Activated naive CD8-positive, alpha-beta T cell treated with anti-CD3 and anti-CD28 coated beads, Interleukin-2, amount 50 U/mL, for 24 hours (primary cell): ENCODE measurements at places on chromosomes 16 and 17.

DNA sequence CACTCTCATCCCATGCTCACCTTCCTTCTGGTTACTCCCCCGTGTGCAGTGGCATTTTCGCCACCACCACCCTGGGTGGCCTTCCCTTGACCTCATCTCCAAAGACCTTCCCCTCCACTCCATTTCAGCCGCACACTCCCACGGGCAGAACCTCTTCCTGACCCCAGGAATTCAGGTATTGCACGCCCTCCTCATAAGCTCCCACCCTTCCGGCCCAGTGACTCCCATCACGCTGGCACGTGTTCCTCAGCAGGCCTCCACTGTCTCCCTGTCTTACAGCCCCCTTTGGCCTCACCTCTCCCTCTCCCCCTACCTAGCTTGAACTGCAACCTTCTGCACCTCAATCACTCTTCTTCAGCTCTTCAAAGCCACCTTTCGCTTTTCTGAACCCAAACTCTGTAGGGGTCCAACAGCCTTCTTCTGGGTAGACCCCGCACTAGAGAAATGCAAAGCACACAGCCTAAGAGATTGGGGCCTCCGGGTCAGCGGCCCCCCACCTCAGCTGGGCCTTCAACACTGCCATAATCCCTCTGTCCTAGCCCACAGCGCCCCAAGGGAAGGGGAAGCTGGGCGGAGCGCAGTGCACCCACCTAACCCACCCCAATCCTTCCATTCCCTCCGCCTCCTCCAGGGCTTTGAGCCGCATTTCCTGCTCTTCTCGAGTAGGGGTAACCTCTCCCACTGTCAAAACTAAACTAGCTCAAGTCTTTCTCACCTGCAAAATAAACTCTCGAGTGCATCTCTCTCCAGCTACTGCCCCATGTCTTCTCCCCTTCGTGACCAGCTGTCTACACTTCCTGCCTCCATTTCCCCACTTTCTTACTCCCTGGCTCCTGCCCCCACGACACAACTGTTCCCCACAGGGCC lies 1.7 kb upstream of the TMEM97 start:
- H3K4me3 ChIP-seq, result peak overlapping the region; percentile 93
- H3K4me1 ChIP-seq, result peaks cover 32% of the 10 kb centered on the region

DNA sequence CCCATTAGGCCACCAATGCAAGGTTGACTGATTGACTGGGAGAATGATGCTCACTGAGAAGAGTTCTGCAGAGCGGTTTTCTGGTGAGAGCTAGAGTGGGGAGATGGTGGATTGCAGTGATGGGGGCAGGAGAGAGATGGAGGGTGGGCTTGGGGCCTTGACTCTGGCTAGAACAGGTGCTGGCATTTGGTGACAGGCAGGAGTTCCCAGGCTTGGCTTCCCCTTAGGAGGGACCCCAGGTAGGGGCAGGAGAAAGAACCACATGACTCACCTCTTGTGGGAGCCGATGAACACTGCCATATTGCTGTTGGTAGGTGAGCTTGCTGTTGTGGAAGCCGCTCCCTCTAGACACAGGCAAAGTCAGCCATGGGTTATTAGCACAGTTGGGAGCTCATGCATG lies 8.0 kb downstream of the CD300LB start:
- H3K4me1 ChIP-seq, result peaks cover 22% of the 10 kb centered on the region
- H3K27me3 ChIP-seq, result peaks cover 30% of the 10 kb centered on the region
- H3K27ac ChIP-seq, result no peak overlapping the region
- no peak for DNase-seq
- no peaks in the 10 kb centered on the region for H3K36me3 ChIP-seq
- no peak overlapping the region for H3K4me3 ChIP-seq

GRCh38 chr16:66366433-66367299 lies at the start of gene CDH5:
Gene CDH5 (plus strand): TSS chr16:66366691. CDS start chr16:66379338, 12,647 bp downstream.
- peaks cover 35% of the 10 kb centered on the region for H3K27me3 ChIP-seq
- no peak within 1 kb of the TSS for H3K4me3 ChIP-seq
- no peak within 1 kb of the TSS for H3K27ac ChIP-seq
- no peaks in the 10 kb centered on the region for H3K4me1 ChIP-seq

DNA sequence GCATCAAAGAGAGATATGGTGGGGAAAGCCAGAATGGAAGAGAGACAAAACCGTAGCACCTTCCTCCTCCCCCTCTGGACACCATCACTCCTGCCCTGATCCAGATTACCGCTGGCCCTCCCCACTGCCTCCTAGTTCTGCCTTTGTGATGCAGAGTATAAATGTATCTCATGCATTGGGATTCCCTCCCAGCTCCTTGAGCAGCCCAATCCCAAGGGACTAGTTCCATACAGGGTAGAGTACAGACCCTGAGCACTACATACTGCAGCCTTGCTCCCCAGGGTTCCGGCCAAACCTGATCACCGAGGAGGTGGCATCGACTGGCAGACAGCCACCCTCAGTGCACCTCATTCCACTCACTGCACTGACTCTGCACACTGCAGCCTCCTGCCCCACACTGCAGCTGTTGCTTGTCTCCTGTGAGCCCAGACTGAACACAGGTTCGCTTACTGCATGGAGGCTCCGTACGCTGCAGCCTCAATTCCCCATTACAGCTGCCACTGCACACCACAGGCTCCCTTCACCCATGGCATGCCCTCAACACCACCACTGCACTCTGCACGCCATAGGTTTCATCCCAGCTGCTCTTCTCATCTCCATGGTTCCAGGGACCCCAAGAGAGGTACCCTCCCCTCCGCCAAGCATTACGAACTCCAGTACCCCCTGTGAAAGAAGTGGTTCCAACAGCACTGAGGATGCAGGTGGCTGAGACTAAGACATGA lies 1.7 kb upstream of the THRA start:
- H3K36me3 ChIP-seq, result no peaks in the 10 kb centered on the region
- H3K4me3 ChIP-seq, result no peak overlapping the region
- no peak overlapping the region for H3K27ac ChIP-seq
- peaks cover 29% of the 10 kb centered on the region for H3K4me1 ChIP-seq
- H3K27me3 ChIP-seq, result peaks cover 5% of the 10 kb centered on the region
- DNase-seq, result no peak

DNA sequence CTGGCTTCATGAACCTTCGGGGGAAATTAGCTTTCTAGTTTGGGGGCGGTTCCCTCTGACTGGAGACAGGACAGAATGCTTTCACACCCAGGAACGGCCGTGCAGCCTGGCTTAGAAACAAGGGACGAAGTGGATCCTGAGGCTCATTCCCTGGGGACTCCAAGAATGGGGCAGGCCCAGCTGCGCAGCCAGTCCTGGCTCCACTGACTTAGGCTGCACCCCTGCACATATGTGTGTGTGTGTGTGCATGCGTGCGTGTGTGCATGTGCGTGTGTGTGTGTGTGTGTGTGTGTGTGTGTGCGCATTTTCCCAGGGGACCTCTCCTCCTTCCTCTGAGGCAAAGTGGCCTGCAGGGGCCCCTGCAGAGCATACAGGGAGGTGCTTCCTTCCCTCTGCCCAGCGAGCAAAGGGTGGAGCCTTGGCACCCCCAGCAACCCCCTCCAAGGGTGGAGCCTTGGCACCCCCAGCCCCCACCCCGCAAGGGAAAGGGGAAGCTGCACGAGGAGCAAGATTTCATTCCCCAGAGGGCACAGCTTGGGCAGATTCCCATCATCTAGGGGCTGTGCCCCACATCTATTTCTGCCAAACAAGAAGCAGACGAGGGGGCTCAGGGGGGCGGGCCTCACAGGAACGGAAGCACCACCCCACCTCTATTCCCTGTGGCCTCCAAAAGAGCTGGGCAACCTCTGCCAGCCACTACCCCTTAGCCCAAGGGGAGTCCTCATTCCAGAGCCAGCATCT lies 97.6 kb upstream of the CBX4 start:
- no peak for DNase-seq
- peak overlapping the region; percentile 23 for H3K4me3 ChIP-seq
- peaks cover 68% of the 10 kb centered on the region for H3K4me1 ChIP-seq
- no peaks in the 10 kb centered on the region for H3K27me3 ChIP-seq

DNA sequence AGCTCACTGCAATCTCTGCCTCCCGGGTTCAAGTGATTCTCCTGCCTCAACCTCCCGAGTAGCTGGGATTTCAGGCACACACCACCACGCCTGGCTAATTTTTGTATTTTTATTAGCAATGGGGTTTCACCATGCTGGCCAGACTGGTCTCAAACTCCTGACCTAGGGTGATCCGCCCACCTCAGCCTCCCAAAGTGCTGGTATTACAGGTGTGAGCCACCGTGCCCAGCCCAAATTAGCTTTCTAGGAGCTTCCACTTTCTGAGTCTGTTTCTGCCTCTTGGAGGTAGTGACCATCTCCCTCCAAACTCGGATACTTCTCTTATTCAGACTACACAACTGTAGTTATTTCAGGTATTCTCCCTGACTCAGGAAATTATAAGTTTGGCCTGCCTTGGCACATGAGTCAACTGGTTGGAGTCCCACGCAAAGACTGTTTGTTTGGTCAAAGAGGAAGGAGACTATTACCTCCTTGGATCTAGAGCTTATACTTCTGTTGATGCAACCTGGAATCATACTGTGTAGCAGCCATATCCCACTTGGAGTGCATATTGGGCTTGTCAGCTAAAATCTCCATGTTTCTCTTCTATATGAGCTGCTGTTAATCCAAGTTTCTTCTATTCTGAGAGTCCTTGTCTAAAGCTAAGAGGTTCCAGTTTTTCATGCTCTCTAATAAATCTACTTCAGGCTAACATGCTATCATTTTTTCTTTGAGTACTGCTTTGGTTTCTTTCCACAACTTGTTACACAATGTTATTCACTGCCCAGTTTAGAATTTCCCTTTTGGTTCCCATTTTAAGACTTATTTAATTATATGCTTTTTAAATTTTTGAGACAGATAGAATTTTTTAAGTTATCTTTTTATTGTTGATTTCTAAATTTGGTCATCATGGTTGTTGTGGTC lies 7.5 kb downstream of the IL4R start:
- H3K27ac ChIP-seq, result peak overlapping the region; percentile 81
- DNase-seq, result no peak
- peaks cover 98% of the 10 kb centered on the region for H3K4me1 ChIP-seq

- DNase-seq, result no peak
- H3K4me3 ChIP-seq, result no peak overlapping the region
- H3K27me3 ChIP-seq, result no peaks in the 10 kb centered on the region
- H3K36me3 ChIP-seq, result no peaks in the 10 kb centered on the region
Measured at GRCh38 chr16:31357324-31358109, 2.5 kb downstream of the ITGAX start.

DNA sequence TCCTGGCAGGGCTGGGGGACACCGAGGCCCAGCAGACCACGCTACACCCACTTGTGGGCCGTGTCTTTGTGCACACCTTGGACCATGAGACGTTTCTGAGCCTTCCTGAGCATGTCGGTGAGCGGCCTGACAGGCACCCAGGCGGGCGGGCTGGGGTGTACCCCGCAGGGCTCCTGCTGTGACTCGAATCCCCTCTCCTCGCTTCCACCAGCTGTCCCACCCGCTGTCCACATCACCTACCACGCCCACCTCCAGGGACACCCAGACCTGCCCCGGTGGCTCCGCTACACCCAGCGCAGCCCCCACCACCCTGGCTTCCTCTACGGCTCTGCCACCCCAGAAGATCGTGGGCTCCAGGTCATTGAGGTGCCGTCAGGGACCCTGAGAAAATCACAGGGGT lies 1.6 kb downstream of the SGCA start:
- H3K27me3 ChIP-seq, result no peaks in the 10 kb centered on the region
- H3K4me1 ChIP-seq, result peaks cover 31% of the 10 kb centered on the region
- no peaks in the 10 kb centered on the region for H3K36me3 ChIP-seq
- no peak overlapping the region for H3K4me3 ChIP-seq

- DNase-seq, result no peak
- H3K4me3 ChIP-seq, result no peak overlapping the region
- peaks cover 9% of the 10 kb centered on the region for H3K4me1 ChIP-seq
Measured at GRCh38 chr17:21132428-21132827, 5.7 kb downstream of the DHRS7B start.

DNA sequence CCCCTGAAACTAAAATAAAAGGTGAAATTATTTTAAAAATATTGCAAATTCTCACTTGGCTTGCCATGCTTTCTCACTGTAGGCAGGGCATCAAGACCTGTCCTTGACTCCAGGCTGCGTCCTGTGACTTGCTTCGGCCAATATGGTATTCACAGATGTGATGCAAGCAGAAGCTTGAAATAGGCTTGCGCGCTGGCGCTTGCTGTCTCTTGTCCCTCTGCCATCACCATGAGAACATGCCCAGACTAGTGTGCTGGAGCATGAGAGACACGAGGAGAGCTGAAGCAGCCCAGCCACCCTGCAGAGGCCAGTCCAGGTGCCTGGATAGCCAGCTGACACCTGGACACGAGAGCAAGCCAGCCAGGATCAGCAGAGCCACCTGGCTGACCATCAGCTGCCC lies 21.8 kb upstream of the ZKSCAN2 start:
- H3K27ac ChIP-seq, result no peak overlapping the region
- no peak for DNase-seq
- H3K36me3 ChIP-seq, result no peaks in the 10 kb centered on the region

DNA sequence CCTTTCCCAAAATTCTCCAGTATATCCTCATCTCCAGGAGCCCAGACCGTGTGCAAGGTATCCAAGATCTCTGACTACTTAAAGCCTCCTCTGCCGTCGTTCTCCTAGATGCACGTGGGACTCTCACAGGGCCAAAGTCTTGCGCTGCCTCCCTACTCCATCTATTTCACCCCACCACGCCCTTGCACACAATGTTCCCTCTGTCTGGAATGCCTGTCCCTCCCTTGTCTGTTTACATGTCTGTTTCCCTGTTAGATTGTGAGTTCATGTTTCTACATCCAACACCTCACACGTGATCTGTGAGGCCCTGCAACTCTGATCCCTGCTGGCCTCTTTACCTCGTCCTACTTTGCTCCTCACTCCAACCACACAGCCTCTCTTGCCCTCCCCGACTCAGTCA lies 4.9 kb upstream of the FZD2 start:
- DNase-seq, result no peak
- H3K4me1 ChIP-seq, result peaks cover 15% of the 10 kb centered on the region
- H3K27ac ChIP-seq, result no peak overlapping the region

GRCh38 chr17:34252444-34253138 lies 2.5 kb upstream of the CCL2 start:
- no peak overlapping the region for H3K4me3 ChIP-seq
- H3K4me1 ChIP-seq, result peaks cover 9% of the 10 kb centered on the region
- DNase-seq, result no peak
- peaks cover 35% of the 10 kb centered on the region for H3K27me3 ChIP-seq

DNA sequence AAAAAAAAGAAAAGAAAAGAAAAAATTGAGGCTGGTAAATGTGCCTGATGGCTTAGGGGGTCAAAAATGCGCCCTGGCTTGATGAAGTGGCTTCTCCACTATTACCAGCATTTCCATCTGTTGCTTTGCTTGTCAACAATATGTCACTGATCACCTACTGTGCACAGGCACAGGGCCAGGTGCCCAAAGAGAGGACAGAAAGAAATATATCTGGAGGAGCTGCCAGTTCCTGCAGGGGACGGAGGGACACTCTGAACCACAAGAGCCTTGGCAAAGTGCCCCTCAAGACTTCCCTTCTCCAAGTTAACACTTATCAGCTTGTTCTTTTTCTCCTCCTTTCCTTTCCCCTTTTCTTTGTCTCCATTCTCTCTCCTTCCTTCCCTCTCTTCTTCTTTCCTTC lies 34.7 kb downstream of the GINS3 start:
- H3K27ac ChIP-seq, result no peak overlapping the region
- H3K4me3 ChIP-seq, result no peak overlapping the region
- H3K4me1 ChIP-seq, result peaks cover 20% of the 10 kb centered on the region
- DNase-seq, result no peak
- peaks cover 15% of the 10 kb centered on the region for H3K27me3 ChIP-seq
- H3K36me3 ChIP-seq, result no peaks in the 10 kb centered on the region
